NCI-H510A (cell line): ENCODE measurements at places on chromosomes 3 and 15.

DNA sequence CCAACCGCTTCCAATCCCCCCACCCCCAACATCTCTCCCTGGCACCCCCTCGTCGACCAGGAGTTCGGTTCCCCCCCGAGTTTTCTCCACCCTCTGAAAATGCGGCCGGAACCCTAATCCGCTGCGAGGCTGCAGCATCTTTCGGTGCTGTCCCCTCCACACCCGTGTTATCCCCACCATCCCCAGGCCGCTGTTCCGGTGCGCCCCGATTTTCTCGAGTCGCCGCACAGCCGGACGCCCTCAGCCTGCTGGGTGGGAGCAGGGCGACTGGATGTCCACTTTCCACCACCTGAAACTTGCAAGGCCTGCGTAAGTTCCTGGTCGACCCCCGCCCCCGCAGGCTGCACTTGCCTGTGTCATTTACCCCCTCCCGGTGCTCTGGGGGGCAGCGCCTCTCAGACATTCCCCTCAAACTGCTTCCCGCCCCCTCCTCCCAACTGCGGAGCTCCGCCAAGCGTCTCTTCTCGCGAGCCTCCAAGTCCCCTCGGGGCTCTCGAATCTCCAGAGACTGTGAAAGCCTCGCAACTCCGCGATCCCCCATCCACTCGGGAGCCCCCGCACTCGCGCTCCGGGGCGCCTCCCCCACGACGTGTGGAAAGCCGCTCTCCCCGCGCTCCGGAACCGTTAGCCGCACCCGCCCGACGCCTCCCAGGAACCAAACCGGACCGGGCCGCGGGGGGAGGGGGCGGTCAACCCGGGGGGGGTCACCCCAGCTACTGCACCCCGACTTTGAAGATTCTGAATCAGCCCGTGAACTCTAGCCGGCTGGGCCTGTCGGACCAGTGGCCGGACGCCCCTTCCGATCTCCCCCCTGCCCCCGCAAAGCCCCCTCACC, 566 bp downstream of the ETV5 start:
- no peak for DNase-seq

GRCh38 chr3:175851541-175851940, 992.4 kb downstream of the NAALADL2 start:
- no peak for DNase-seq

DNA sequence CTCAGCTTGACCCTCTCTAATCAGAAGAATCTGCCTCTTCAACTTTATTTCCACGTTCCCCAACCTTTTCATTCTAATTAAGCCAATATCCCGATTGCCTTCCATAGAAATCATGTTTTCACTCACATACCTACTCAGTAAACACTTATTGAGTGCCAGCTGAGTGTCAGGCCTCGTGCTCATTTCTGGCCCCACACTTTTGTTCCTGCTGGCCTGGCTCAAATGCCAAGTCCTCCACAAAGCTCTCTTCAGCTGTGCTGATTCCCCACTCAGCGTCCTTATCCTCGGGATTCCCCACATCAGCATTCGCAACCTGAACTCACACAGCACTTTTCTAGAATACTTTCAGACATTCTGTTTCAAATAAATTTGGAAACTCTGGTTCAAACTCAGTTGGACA, 68.9 kb downstream of the THBS1 start:
- DNase-seq = no peak

DNA sequence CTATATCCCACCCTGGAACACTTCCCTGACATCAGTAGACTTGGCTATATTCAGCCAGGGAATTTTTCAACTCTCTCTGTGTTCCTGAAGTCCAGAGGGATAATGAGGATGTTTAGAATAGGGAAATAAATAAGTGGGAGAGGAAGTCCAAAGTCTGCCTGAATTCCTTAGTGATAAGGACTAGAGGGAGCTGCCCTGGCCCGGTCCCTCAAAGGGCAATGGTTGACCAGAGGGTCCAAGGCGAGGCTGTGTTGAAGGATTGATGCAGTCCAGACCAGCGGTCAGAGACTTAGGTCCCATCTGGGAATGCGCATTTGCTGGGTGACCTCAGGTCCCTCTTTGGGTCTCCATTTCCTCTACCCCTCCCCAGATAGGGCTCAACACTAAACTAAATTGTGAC, 7.9 kb downstream of the VIPR1 start:
- no peak for DNase-seq

GRCh38 chr3:60366486-60366885, 884.8 kb downstream of the FHIT start:
- DNase-seq = no peak

DNA sequence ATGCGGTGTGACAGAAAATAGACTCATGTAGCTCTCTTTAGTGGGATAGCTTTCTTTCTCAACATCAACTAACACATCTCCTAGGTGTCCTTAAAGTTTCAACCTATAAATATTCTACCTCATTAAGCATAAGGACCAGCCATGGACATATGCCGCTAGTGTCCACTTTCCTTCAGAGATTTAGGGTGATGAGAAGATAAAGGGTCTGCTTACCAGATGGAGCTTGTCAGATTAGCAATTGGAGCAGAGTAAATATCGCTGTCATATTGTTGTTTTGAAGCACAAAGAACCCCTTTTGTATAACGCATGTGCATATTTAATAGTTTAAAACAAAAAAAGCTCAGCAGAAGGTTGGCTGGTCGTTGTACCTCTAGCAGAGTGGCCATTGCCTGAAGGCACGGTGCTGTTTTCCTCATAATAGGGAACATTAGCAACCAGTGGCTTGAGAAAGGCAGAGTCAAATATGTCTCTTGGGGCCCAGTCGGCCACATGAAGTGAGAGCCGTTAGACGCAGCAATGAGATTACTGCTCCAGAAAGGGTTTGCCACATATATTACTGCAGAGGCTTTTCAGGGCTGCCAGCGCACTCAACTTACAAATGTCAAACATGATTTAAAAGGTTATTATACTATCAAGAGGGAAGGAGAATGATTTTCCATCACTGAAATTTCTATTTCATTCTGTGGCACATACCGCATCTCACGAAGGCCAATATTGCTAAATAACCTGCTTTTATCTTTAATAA, 264.2 kb downstream of the ROBO2 start:
- DNase-seq = no peak

- no peak for DNase-seq
Measured at GRCh38 chr3:187491371-187491770, 123.2 kb downstream of the RTP4 start.

DNA sequence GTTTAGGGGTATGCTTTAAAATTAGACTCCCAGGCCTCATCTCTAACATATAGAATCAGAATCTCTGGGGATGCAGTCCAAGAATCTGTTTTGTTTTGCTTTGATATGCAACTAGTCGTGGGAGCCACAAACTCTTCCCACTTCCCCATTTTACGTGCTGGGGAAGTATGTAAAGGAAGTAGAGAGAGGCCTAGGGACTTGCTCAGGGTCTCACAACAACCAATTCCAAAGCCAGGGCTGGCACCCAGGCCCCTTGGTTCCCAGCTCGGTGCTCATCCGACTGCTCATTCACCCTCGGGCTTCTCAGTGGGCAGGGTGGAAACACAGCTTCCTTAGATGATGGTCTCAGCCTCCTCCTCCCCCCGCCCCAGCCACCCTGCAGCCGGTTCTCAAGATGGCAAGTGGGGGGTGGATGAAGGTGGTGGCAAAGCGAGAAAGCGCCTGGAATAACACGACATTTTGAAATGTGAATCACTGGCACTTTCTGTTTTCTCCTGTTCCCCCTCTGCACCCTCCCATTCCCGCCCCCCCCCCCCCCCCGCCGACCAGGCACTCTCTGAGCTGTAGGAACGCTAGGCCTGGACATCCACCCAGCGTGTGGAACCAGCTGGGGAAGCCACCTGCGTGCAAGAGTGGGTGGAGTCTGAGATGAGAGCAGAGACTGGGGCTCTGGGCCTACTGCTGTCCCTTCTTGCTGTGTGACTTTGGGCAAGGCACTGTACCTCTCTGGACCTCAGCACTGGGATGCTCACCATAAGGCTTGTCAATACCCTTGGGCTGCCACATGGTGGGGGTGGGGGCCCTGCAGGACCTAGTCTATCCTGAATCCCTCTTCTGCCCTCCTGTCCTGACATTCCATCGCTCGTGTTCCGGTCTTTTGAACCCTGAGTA, 214.5 kb downstream of the RPLP1 start:
- no peak for DNase-seq
